ENCODE measurements at places on chromosomes 6 and 20.

- no peak overlapping the region for H3K27ac ChIP-seq
- no peak overlapping the region for H3K4me3 ChIP-seq
- H3K27me3 ChIP-seq: no peaks in the 10 kb centered on the region
- H3K4me1 ChIP-seq: no peaks in the 10 kb centered on the region
Measured at GRCh38 chr6:159642995-159643394, 50.0 kb downstream of the SOD2 start.

GRCh38 chr6:98574984-98575383 is 259.4 kb upstream of the POU3F2 start:
- H3K27me3 ChIP-seq: no peaks in the 10 kb centered on the region
- no peak overlapping the region for H3K4me3 ChIP-seq
- no peak for DNase-seq
- H3K27ac ChIP-seq: no peak overlapping the region
- no peaks in the 10 kb centered on the region for H3K36me3 ChIP-seq

DNA sequence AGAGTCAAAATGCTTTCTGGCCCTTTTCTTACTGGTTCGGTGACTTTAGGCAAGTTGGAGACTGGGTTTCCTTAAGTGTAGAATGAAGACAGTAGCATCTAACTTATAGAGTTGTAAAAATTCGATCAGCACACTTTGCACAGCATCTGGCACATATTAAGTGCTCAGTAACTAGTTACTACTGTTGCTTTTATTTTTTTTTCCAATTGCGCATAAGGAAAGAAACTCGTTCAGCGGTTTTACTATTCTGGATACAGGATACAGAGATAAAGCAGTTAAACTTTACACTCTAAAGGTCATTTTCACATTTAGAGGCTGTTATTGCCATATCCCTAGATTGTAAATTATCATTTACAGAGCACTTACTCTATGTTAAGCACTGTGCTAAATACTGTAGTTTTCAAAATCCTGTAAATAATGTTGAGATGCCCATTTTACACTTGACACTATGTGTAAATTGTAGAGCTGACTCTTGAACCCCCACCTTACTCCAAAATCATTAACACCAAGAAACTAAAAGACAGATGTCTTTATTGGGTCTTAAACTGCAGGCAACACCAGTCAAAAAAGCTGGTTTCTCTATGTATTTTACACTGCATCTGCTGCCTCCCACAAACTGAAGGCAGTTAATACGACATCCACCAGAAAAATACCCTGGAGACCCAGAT is 886 bp downstream of the ROMO1 start:
- peaks cover 30% of the 10 kb centered on the region for H3K36me3 ChIP-seq
- H3K4me1 ChIP-seq: peaks cover 4% of the 10 kb centered on the region
- no peaks in the 10 kb centered on the region for H3K27me3 ChIP-seq
- no peak overlapping the region for H3K27ac ChIP-seq
- DNase-seq: no peak

DNA sequence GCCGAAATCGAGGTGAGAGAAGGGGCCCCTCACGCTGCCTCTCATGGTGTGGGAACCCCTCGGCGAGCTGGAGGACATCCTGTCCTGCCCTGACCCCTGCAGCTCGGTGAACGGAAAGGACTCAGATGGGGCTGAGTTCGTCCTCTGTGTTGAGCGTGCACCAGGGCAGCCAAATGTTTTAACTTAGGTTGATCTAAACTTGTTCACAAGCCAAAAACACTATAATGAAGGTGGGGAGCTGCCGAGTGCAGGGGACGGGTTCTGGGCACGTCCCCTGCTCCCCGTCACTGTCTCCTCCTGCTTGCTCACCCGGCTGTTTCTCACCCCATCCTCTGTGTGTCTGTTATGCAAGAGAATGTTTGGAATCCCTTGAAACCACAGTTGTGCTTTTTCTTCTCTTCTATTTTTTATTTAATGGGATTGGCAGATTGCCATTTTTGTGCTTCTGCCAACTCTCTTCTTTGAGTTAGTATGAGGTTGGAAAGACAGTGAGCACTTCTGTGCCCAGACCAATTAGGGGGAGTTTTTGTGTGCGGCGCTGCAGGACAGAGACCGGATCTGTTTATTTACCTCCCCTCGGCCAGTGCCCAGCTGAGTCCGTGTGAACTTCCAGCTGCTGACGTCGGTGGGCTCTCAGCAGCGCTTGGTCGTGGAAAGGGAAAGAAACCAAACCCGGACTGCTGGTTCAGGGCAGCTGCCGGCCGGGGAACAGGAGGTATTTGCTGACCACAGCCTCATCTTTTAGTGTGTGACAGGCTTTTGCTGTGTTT is 158.1 kb downstream of the DTNBP1 start:
- H3K4me1 ChIP-seq: peaks cover 33% of the 10 kb centered on the region
- H3K4me3 ChIP-seq: peak overlapping the region; percentile 8
- DNase-seq: peak; percentile 82
- no peaks in the 10 kb centered on the region for H3K36me3 ChIP-seq
- H3K27me3 ChIP-seq: no peaks in the 10 kb centered on the region

GRCh38 chr20:3101737-3102574 is 17.4 kb upstream of the AVP start:
- DNase-seq: peak; percentile 44
- no peaks in the 10 kb centered on the region for H3K4me1 ChIP-seq
- no peak overlapping the region for H3K27ac ChIP-seq
- H3K27me3 ChIP-seq: no peaks in the 10 kb centered on the region
- H3K4me3 ChIP-seq: no peak overlapping the region
- peaks cover 3% of the 10 kb centered on the region for H3K36me3 ChIP-seq
